ENCODE measurements at places on chromosomes 5 and 9.
A peak's percentile ranks its signal among the peaks of the same experiment; 100 is the strongest.

GRCh38 chr9:19424176-19424779 lies 15.5 kb downstream of the ACER2 start:
- no peak for DNase-seq

GRCh38 chr5:77845324-77845646 lies 69.1 kb upstream of the TBCA start:
- no peak for DNase-seq

DNA sequence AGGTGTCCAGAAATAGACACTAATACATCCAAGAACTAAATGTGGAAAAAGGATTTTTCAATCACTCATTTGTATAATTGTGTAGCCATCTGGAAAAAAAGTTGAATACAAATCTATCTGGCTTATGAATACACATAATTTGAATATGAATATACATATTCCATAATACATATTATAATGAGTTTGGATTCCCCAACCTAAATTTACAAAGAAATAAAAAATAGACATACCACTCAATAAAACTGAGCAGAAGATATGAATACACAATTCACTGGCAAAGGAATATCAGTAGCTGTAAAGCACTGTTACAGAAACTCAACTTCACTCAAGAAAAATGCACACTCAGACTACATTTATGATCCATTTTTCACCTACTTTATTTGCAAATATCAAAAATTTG lies 121.9 kb upstream of the EDIL3 start:
- no peak for DNase-seq

- no peak for DNase-seq
These were observed 90.2 kb upstream of the SH3PXD2B start for GRCh38 chr5:172544371-172545095.

- no peak for DNase-seq
These were observed 1.7 kb downstream of the PDCD1LG2 start for GRCh38 chr9:5511935-5512580.

DNA sequence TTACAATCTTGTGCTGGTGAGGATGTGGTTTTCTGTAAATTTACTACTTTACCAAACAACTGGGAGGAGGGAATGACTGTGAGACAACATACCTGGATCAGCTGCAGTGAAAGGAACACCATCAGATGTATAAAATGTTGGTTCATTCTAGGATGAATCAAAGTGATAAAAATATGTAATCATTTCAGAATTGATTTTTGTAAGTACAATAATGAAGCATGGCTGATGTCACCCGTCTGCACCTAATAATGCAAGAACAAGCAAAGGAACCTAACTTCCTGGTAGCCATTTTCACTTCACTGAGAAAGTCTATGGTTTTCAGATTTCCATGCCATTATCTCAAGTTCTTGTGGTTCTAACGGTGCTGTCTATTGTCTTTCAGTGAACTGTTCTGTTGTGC lies 18.7 kb upstream of the C5orf34 start:
- DNase-seq: no peak

GRCh38 chr5:116137544-116138378 lies 52.9 kb downstream of the COMMD10 start:
- peak; percentile 46 for DNase-seq

DNA sequence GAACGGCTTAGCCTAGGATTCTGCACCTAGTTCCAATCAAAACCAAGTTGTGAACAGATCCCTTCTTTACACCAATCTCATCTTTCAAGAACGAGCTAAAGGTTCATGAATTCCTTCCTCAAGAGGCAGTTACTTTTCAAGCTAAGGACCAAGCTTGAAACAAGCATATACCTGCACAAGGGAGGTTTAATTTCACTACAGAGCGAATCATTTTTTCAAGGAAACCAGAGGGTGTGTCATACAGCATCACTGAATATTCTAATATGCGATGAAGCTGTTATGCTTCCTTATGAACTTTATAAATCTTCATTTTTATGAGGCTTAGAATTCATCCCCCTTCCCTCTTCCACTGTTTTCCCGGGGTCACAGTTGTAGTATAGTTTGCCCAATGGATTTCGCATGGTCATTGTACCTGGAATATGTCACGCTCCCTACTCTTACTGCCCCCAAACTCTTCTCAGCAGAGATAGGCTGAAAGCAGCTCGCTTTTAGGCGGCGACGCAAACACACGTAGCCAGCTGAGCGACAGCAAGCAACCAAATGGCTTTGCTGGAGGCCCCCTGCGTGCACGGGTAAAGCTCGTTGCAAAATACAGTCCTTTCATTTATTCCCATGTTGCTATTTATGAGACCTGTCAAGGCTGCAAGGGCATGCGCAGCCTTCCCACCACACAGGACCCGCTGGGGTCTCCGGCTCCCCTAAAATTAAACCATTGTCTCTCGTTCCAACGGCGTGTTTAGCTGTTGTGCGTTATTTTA lies 832 bp downstream of the LMBRD2 start:
- peak; percentile 62 for DNase-seq

GRCh38 chr5:159273923-159274322 lies 10.8 kb downstream of the UBLCP1 start:
- no peak for DNase-seq

DNA sequence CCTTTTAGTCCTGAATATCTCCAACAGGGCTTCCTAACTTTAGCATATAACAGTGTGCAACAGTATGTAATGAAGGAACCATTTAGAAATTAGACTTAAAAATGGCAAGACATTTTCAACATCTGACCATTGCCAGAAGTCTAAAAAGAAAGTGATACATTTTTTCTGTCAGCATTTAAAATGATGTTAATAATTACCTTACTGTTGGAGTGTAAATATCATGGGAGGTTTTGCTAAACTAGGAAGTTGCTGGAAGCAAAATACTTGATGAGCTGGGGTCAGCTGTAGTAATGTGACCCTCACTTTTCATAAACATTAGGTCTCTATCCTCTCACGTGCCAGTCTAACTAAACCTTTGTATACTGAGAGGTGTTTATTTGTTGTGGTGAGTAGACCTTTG lies 68.8 kb downstream of the NTRK2 start:
- no peak for DNase-seq

- DNase-seq: no peak
These were observed 25.9 kb upstream of the KCNIP1 start for GRCh38 chr5:170477906-170478305.

- no peak for DNase-seq
These were observed 40.8 kb downstream of the FAM78A start for GRCh38 chr9:131235480-131235851.

DNA sequence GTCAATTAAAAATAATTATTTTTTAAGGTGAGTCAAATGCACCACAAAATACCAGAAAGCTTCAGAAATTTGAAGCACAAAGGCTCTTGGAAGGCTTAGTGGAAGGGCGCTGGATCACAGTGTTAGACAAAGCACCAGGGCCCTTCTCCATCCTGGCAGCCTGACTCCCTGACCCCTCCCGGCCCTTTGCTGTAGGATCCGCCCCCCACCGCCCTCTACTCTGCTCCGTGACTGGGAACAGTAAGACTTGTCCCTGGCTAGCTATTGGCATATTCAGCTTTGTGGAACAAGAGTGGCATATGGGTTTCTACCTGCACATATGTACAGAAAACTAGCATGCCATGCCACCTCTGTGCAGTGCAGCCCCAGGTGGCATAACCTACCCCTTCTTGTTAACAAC lies 222.1 kb downstream of the SYK start:
- no peak for DNase-seq

All from HepG2 (cell line).